ENCODE measurements at places on chromosomes 12 and 14.

GRCh38 chr14:89319687-89320086 is 97.3 kb downstream of the FOXN3 start:
- DNase-seq: no peak

GRCh38 chr12:26188127-26188526 is 7.2 kb upstream of the SSPN start:
- no peak for DNase-seq

- DNase-seq: no peak
These were observed 28.5 kb downstream of the CD9 start for GRCh38 chr12:6228535-6229223.

DNA sequence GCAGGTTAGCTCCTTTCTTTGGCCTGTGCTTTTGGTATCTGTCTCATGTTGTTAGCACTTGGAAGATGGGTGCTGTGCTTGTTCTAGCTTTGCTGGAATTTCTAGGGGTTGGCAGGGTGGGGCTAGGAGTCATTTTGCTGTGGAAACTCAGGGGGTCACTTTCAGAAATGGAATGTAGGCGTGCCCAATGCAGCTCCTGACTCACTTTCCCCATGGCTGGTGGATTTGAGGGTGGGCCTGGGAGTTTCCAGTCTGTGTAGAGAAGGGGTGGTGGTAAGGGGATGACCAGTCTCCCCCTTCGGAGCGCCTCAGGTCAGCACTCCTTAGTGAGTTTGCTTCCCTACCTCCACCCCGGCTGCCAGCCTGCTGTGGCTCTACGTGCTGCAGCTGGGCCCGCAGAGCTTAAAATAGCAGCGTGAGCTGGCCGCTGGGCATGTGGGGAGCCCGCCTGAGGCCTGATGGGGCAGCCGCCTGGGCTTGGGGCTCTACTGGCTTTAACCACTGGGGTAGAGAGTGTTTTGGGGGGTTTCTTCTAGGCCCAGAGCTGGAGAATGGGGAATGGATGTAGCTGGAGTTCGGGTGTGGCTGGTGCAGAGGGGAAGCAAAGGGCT is 108.2 kb downstream of the TSPAN9 start:
- DNase-seq: no peak

DNA sequence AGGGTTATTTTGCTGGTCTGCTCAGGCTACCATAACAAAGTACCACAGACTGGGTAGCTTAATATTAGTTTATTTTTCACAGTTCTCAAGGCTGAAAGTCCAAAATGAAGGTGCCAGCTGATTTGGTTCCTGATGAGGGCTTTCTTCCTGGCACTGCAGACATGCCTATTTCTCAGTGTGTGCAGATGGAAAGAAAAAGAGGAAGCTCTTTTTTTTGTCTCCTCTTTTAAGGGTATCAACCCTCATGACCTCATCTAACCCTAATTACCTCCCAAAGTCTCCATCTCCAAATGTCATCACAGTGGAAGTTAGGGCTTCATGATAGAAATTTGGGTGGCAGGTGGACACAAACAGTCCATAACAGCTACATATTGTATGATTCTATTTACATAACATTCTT is 25.0 kb upstream of the POLR3B start:
- no peak for DNase-seq

GRCh38 chr14:56799343-56799645 is 11.0 kb downstream of the OTX2 start:
- no peak for DNase-seq

GRCh38 chr14:106277503-106277902 is 751.1 kb downstream of the TMEM121 start:
- peak; percentile 20 for DNase-seq

DNA sequence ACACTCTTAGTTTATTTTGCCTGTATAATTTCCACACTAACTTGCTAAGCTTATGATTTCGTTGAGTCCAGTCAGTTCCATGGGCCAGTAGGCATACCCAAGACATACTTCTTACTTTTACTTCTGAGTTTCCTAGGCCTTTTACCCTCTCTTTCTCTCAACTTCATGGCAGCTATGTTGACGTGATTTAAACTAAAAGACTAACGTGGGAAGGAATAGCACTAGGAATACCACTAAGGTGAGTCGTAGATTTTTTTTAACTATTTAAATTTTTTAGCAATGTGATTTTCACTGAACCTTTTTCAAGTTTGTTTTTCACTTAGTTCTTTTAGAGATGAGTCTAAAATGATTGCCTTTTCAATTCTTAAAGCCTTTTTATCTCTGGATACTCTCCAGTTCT is 793.5 kb upstream of the NOVA1 start:
- no peak for DNase-seq

DNA sequence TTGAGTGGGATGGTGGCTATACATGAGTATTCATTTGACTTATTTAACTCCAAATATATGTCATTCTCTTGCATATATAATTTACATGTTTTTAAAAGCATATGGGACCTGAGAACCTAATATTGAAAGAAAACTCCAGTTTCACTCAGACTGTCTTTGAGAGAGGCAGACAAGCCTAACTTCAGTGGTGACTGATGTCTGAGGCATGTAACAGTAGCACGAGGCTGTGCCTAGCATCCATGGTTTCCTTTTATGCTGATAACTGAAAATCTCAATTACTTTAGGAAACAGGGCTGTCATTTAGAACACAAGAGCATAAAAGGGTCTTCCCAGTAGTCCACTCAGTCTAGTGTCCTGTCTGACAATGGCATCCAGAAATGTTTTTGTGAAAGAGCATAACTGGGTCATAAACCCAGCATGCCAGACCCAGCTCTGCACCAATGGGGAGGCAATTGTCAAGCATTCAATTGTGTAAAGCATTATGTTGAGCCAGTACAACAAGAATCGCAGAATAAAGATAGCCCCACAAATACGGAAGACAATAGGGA is 24.3 kb downstream of the MAPK1IP1L start:
- DNase-seq: no peak

All from CD4-positive, alpha-beta T cell treated with Interleukin-17A for 1 hour (primary cell).